ENCODE measurements at places on chromosomes 1 and 21. TPM values are rescaled to one million over a fixed set of nuclear protein-coding genes. Genes with fewer than 3 reads are reported as not detected.
A peak's percentile ranks its signal among the peaks of the same experiment; 100 is the strongest.

GRCh38 chr21:28298251-28298672 lies 694.4 kb downstream of the LTN1 start:
- DNase-seq, result no peak

Gene PRAMEF33
- total RNA-seq, result not detected

DNA sequence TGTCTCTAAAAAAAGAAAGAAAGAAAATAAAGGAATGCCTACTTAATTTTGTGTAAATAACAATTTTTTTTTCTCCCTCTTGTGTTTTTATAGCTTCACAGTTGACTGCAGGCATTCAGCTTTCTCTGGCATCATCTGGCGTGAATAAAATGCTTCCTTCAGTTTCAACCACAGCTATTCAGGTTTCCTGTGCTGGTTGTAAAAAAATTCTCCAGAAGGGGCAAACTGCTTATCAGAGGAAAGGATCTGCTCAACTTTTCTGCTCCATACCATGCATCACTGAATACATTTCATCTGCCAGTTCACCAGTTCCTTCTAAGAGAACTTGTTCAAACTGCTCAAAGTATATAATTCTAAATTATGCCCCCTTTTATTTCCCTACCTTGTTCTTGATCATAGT lies 18.0 kb downstream of the ZMYM1 start:
- DNase-seq, result no peak

Gene PCBP3
- total RNA-seq, result 3.8 TPM

GRCh38 chr1:150829751-150830150 lies 21.7 kb upstream of the CTSK start:
- no peak for DNase-seq

GRCh38 chr1:156386134-156386901 lies 17.3 kb downstream of the RHBG start:
- no peak for DNase-seq

Gene IQGAP3
- total RNA-seq, result 1.3 TPM

DNA sequence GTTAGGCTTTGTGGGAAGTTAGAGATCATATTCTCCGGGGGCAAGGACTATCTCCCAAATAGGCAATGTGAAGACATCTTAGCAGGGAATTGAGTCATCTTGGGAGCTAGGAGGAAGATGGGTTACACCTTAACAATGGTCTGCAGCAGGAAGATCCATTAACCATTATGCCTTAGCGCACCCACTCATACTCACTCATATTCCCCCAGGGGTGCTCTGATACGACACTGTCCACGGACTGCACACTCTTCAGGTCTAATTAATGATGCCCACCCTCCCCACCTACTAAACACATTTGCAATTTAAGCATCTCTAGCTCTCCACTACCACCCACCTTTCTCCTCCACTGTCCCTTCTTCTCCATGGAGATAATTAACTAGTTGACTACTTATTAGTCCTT lies 857 bp upstream of the AK5 start:
- no peak for DNase-seq

Gene ZBTB8B
- total RNA-seq, result not detected

DNA sequence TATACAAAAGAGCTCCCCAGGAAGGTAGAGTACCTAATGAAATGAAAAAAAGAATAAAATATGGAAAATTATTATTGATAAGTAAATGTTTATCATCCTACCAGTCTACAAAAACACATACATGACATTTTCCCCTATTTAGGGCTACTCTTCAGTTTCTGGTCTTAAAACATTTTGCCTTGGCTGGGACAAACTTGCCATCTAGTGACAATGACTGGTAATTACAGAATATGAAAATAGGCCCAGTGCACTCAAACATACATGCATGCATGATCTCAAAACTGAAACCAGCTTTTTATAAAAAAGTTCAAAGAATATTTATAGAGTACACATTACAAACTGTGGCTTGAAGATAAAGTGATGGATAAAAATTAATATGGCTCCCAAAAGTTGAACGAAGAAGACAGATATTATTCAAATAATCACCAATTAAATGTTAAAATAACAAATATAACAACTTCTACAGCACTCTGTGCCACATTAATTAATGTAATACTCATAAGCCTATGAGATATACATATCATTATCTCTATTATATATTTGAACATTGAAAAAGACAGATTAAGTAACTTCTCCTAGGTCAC lies 10.5 kb upstream of the RNPC3 start:
- no peak for DNase-seq

GRCh38 chr1:222387007-222387814 lies 160.7 kb downstream of the HHIPL2 start:
- no peak for DNase-seq

DNA sequence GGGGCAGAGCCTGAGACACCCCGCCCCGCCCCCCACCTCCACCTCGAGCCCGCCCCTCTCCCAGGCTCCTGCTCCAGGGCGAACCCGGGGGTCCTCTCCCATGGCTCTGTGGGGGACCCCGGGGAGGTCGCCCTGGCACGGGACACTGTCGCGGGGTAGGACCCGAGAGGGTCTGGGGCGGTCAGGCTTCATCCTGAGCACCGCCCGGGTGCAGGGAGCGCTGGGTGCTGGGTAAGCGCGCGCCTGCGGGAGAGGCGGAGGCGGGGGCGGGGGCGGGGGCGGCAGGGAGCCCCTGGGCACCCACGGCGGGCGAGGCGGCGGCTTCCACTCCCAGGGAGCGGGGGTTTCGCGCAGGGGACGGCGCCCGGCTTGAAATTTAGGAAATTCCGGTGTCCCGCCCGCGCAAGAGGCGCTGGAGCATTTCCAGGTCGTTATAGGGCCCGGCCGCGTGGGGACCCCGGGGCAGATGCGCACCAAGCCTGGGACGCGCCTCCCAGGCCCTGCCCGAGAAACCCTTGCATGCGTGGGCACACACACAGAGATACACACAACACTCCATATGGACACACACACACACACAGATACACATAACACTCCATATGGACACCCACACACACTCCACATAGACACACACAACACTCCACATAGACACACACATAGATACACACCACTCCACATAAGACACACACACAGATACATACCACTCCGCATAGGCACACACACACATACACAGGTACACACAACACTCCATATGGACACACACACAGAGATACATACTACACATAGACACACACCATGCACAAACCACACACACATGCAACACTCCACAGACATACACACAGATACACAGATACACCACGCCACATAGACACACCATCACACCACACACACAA lies 48.7 kb upstream of the SLC19A1 start:
- DNase-seq, result peak; percentile 73

DNA sequence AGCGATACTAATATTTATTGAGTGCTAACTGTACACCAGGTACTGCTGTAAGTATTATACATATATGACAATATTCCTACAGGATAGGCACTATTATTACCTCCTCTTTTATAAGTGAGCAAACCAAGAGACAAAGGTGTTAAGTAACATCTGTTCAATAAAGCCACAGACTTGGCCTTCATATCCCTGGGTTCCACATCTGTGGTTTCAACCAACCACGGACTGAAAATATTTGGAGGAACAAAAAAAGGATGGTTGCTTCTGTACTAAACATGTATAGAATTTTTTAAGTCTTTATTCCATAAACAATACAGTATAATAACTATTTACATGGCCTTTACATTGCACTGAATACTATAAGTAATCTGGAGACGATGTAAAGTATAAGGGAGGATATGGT lies 95.1 kb downstream of the RERE start:
- no peak for DNase-seq

GRCh38 chr1:74222701-74223100 lies 12.5 kb upstream of the TNNI3K start:
- no peak for DNase-seq

- DNase-seq, result no peak
Measured at GRCh38 chr21:32757804-32758203, 13.8 kb downstream of the PAXBP1 start.

DNA sequence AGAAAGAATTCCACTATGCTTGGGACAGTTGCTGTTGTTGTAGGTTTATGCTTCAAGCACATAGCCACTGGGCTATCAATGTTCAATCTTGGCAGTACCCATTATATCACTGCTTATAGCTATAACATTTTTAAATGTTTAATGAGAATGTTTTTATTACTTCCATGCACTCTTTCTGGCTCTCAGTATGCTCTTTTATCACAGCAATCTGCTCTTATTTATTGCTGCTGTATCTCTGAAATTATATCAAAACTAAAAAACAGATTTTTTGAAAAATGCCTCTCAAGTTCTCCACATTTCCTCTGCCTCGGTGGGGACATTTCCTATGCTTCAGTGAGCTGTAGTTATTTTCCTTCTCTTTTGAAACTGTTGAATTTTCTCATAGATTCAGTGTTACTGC lies 5.4 kb upstream of the SGIP1 start:
- DNase-seq, result no peak

GRCh38 chr1:20373764-20374163 lies 83.1 kb downstream of the VWA5B1 start:
- no peak for DNase-seq

DNA sequence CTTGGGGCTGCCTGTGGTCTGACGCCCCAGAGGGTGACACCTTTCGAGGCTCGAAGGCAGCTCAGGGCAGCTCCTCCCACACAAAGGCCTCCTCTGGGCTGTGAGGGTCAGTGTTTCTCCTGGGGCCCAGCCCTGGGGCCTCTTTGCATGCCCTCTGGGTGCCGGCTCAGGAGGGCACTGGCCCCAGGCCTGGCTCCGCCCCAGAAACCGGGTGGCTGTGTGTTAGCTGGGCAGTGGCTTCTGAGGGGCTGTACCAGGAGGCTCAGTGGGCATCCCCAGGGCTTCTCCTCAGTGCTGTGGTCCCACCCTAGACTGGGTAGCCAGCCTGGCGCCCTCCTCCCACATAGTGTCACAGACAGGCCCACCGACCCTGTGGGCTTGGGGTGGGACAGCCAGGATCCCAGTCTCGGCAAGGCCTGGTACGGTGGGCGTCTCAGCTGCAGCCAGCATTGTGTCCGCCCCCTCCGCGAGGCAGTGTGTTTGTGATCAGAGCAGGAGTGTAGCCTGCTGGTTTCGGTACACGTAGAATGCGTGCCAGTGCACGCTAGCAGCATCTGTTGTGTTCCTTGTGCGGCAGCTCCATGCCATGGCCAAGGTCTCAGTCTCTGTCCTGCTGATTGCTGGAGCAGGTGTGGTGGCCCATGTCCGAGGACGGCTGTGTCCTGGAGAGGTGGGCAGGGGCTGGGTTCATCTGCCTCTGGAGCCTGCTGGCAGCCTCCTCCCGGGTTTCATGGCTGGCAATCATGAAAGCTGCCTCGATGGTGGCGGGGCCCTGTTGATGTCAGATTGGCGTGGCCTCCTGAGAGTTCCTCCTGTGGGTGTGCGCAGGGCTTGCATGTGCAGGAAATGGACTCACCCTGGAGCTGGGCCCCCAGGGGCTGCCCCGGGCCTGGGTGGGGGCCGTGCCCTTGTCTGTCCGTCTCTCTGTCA lies 28.0 kb downstream of the RRP1 start:
- DNase-seq, result no peak

- no peak for DNase-seq
Measured at GRCh38 chr21:26842300-26842699, 2.9 kb downstream of the ADAMTS1 start.

DNA sequence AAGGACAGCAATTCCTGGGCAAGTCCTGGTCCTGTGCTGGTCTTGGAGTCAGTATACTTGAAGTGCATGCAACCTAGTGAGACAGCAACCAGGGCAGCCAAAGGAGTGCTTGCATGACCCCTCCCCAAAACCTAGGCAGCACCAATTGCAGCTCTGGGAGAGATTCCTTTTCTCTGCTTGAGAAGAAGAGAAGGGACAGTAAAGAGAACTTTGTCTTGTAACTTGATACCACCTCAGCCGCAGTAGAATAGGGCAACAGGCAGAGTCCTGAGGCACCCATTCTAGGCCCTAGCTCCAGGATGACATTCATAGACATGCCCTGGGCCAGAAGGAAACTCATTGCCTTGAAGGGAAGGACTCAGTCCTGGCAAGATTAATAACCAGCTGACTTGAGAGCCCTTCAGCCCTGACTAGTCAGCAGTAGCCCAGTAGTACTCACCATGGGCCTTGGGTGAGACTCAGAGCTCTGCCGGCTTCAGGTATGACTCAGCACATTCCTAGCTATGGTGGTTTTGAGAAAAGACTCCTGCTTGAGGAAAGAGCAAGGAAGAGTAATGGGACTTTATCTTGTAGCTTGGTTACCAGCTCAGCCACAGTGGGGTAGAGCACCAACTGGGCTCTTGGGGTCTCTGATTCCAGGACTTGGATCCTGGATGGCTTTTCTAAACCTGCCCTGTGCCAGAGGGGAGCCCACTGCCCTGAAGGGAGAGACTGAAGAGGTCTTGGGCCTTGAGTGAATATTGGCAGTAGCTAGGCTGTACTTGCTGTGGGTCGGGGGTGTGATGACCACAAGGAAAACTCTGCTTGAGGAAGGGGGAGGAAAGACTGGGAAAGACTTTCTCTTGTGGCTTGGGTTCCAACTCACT lies 51.7 kb upstream of the ACADM start:
- no peak for DNase-seq

- no peak for DNase-seq
Measured at GRCh38 chr1:109793486-109794318, 30.0 kb upstream of the EPS8L3 start.

Gene SPATA6
- total RNA-seq, result 19.5 TPM

DNA sequence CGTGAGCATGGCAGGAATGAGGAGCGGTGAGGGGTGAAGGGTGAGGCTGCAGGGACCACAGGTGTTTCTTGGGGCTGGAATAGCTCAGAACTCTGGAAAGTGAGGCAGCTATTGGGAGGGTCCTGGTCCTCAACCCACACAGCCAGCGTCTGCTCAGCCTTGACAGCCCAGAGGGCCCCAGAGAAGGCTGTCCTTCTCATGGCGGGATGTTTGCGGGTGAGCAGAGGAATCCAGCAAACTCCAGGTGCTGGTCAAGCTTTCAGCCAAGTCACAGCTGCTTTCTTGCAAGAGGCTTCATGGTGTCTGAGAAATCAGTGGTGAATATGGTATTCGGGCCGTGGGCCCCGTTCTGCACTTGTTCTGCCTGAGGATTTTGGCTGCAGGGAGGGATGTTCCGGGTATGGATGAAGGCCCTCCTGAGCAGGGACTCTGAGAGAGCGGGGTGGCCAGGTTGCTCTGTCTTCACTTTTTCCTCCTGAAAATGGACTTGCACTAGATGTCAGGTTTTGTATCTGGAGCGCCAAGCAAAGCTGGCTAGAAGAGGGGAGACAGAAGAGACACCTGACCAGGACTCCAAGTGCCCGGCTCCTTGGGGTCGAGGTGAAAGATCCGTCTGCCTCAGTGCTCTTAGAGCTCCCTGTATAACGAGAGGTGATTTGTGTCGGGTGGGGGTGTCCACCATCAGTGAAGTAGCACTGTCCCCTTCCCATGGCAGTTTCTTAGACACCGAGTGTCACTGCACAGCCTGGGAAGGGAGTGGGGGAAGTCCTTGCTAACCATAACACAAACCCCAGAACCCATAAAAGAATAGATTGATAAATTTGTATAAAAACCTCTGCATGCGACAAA lies 139.9 kb downstream of the PEX14 start:
- no peak for DNase-seq

DNA sequence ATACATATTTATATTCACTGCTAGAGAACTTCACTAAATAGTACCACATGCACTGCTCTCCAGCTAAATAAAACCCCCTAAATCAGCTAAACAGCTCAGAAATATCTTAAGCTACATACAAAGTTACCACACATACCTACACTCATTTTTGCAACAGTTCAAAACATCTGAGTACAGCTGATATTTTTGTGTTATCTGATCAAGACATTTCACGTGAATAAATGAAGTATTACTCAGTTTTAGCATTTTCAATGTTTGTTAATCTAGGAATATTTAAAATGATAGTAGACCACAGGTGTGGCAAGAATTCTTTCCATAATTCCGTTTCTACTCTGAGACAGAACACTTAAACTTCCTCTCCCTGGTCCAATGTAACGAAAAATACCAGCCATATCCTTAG lies 20.8 kb downstream of the EVI5 start:
- DNase-seq, result no peak

Gene BRWD1
- total RNA-seq, result 40.5 TPM

- no peak for DNase-seq
Measured at GRCh38 chr1:44628962-44629756, 45.1 kb downstream of the TMEM53 start.
